ENCODE measurements at places on chromosomes 2 and 18.

- no peak for DNase-seq
Measured at GRCh38 chr2:209908511-209908910, 93.9 kb upstream of the RPE start.

GRCh38 chr2:51344886-51345285 is 313.0 kb upstream of the NRXN1 start:
- DNase-seq: no peak

- no peak for DNase-seq
Measured at GRCh38 chr18:74828200-74828599, 230.5 kb downstream of the ZNF407 start.

- DNase-seq: no peak
Measured at GRCh38 chr2:70070542-70071268, 16.6 kb upstream of the PCBP1 start.

DNA sequence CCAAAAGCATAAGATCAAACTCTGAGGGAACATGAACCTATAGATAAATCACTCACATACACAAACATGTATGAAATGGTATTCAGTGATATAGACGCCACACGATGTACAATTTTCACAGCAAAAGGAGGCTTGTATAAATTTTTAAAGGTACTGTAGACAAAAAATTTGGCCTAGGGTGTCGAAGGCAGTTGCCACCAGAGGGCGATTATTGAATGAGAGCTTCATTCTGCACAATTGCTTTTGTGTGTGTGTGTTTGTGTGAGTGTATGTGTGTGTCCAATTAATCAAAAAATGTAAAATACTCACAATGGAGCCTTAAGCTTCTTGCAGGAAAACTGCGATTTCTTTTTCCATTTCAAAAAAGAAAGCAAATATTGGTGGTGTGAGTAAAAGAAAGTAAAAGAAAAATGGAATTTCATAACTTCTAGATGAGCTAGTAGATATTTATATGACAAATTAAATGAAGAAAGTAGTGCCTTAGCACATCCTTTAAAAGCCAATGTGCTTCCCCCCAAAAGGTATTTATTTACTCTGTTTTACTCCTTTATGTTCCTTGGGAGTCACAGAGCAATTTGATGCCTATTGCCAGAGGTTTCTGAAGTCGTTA is 800.1 kb downstream of the SATB2 start:
- DNase-seq: no peak

DNA sequence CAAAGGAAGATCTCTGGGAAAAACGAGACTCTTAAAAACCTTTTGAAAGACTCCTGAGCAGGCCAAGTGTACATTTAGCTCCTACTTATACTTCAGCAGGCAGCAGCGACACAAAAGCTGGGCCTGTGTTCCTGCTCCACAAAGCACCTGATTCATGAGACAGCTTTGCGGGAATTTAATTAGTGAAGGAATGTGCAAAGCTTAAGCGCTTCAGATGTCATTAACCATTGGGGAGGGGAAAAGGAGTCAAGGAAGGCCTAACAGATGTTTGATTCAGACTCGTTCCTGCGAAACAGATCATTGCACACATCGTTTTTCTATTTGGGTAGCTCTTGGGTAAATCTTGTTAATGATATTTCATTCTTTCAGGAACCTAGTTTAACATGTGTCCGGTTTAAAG is 125.9 kb downstream of the MAIP1 start:
- DNase-seq: no peak

- no peak for DNase-seq
Measured at GRCh38 chr2:28621172-28622100, 125.6 kb downstream of the PLB1 start.

- DNase-seq: no peak
Measured at GRCh38 chr2:75157435-75157834, 41.9 kb downstream of the TACR1 start.

GRCh38 chr2:190804182-190804795 is 76.3 kb upstream of the GLS start:
- DNase-seq: no peak

DNA sequence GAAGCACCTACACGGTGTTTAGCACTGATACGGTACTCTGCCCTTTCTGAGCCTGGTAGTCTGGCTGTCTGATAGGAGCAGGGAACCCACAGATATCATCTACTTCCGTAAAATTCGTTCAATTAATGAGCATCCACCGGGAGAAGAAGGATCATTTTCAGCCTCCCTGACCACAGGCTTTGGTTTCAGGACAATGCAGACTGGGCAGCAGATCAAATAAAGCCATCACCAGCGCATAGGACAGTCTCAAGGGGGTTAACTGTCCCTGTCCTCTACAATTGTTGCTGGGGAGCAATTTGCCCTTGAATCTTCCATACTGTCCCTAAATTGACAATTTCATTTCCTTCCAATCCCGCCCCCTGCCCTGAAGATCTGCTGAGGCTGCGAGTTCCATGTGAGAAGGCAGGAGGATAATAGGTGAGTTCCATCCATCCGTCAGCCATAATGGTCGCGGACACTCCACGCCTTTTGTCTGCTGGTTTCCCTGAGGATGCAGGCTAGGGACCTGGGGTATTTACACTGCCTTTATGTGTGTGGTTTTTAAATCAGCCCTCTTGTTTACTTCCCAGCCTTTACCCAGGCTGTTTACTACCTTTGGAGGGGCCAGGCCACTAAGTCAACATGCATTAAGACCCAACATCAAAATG is 110.0 kb downstream of the MYCN start:
- DNase-seq: no peak

DNA sequence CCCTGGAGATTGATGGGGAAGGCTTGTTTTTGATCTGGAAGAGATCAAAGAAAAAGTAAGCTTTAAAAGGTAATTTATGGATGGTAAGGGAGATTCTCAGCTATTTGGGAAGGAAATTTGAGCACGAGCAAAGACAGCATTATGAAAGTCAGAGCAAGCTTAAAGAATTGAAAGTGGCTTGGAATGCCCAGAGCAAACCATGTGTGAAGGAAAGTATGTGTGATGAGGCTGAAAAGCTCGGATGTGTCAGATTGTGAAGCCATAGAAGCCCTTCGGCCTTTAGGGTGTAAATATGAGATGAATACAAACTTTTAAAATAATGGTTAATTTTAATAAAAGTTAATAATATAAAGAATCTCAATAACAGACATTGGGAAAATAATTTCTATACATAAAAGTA is 377.4 kb upstream of the DSEL start:
- no peak for DNase-seq

DNA sequence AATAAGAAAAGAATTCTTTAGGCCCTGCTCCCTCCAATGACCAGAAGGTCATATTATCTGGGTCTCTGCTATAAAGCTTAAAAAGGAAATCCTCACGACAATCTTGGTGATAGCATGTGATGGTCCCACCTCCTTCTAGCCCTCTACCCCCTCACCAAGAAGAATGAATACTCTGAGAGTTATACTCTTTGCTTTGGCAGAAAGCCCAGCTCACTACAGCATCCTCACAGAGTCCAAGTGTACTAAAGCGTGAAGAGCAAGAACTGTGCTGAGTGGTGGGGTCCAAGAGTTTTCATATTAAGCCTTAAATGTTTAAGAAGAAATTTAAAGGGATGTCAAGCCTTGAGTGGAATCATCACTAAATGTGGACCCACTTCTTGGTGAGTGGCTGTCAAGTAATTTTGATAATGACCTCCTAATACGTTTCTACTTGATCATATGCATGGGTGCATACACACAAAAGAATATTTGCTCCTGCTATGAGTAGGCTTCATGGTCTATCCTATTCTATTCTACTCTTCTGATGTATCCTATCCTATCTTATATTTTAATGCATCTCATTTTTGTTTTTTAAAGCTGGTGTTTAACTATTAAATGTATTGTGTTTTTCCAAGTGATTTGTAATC is 16.5 kb upstream of the SERPINB7 start:
- no peak for DNase-seq

DNA sequence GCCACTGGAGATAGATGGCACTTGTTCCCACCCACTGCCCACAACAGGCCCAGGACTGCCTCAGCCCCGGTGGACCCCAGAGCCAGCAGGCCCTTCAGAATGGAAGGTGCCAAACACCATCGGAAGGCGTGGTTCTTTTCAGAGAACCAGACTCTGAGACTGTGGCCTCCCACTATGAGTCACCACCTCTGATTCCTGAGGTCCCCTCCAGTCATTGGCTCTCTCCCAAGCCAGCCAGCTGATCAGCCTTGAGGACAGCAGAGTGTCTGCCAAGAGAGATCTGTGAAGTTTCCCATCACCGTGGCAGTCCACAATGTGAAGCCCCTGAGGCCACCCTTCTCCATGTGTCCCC is 10.4 kb upstream of the MAP3K2 start:
- DNase-seq: no peak

GRCh38 chr2:28216331-28216730 is 176.3 kb upstream of the FOSL2 start:
- DNase-seq: no peak

GRCh38 chr2:109124982-109125592 is 3.9 kb upstream of the SH3RF3 start:
- DNase-seq: peak; percentile 48

- no peak for DNase-seq
Measured at GRCh38 chr18:46915800-46916550, 1.3 kb downstream of the PIAS2 start.

GRCh38 chr2:172434821-172435605 is 7.6 kb downstream of the ITGA6 start:
- no peak for DNase-seq

DNA sequence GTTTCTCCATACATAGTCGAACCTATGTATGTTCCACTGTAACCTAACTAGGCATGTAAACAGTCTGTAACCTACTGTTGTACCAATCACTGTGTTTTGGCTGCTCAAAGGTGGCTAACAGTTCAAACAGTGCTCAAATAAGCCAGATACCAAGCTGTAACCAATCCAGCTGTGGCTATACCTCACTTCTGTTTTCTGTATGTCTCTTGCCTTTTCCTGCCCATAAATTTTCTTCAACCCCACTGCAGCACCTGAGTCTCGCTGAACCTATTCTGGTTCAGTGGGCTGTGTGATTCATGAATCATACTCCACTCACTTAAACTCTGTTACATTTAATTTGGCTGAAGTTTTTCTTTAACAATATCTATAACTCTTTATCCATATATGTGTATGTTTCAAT is 340.7 kb downstream of the LPIN1 start:
- no peak for DNase-seq

- DNase-seq: peak; percentile 98
Measured at GRCh38 chr2:69914950-69915945, at the start of gene MXD1. Gene MXD1 (plus strand): TSS chr2:69915109. CDS start chr2:69915331, 222 bp downstream.

- peak; percentile 68 for DNase-seq
Measured at GRCh38 chr2:96116424-96116878, at the start of gene ADRA2B. Gene ADRA2B (minus strand): TSS chr2:96116571. CDS start chr2:96116149, 422 bp downstream.

Data from H1 (cell line).